ENCODE measurements at places on chromosomes 11 and 22. TPM values are rescaled to one million over a fixed set of nuclear protein-coding genes. Genes with fewer than 3 reads are reported as not detected.

DNA sequence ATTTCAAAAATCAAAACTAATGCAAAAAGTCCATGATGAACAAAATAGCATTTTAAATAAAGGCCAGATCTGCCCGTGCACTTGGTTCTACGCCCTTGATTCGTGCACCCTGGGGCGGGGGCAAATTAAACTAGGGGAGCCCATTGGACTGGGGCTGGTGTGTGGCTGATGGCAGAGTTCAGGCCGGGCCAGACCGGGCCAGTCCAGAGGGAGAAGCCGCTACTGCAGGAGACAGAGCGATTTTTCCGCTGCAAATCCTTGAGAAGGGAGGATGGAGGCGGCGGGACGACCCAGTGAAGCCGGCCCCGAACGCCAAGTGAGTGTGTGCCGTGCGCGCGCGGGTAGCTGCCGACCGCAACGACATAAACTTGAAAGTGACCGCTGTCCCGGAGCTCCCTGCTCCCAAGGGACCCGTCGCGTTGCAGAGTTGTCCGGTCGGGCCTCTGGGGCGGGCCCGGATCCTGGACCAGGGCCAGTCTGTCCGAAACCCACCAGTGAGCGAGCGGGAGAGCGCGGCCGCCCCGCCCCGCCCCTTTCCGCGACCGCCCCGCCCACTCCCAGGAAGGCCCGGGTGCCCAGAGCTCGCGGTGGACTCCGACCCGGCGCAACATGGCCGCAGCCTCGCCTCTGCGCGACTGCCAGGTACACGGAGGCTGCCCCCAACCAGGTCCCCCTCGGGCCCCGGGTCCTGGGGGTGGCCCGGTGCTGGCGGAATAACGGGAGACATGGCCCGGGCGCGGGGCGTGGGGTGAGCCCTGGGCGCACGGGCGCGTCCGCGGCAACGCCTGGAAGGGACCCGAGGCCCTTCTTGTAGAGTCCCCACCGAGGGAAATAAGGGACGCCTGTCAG, at the start of gene TTC38:
TSS of gene TTC38 (plus strand) at position 578 of the 849 bp plus-strand sequence. CDS start at position 610, 32 bp downstream.
- H3K36me3 ChIP-seq, result peaks cover 12% of the 10 kb centered on the region
- DNase-seq, result peak; percentile 96
- peak within 1 kb of the TSS; percentile 97 for H3K27ac ChIP-seq

- no peaks in the 10 kb centered on the region for H3K36me3 ChIP-seq
- H3K4me3 ChIP-seq, result peak overlapping the region; percentile 95
- peaks cover 21% of the 10 kb centered on the region for H3K4me1 ChIP-seq
- no peaks in the 10 kb centered on the region for H3K27me3 ChIP-seq
Measured at GRCh38 chr11:8910649-8911026, 351 bp upstream of the AKIP1 start.

GRCh38 chr22:49979587-49980264, 19.2 kb downstream of the PIM3 start:
- DNase-seq, result no peak
- H3K36me3 ChIP-seq, result no peaks in the 10 kb centered on the region
- H3K4me1 ChIP-seq, result no peaks in the 10 kb centered on the region
- H3K27ac ChIP-seq, result no peak overlapping the region

DNA sequence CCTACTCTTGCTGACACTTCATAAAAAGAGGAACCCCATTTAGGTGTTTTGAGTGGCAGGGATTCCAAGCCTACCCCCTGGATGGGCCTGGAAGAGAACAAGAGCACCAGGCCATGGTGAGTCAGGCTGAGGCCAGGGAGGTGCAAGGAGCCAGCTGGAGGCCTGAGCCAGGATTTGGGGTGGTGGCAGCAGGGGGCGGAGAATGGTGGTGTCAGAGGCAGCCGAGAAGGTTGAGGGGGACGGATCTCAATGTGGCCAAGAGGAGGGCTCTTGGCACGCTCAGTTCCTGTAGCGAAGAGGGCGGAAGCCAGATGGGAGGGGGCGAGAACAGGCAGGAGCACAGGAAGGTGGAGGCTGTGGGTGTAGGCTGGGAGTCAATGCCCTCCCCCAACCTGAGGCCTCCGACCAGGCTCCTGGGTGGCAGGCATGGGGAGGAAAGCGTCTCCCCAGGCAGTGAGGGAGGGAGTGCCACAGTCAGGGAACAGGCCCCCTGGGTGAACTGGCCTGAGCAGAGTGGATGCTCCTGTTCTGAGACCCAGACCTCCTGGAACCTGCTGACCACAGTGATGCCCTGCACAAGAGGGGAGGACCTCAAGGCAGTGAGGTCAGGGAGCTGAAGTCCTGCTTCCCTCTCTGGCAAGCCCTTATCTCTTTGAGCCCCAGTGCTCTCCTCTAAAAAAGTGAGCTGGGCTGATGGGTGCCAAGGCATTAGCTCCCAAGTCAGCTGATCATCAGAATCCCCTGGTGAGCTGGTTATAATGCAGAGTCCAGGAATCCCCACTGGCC, 13.9 kb downstream of the RTN4RL2 start:
- no peak overlapping the region for H3K4me3 ChIP-seq
- DNase-seq, result no peak
- peaks cover 9% of the 10 kb centered on the region for H3K4me1 ChIP-seq
- H3K27ac ChIP-seq, result no peak overlapping the region

GRCh38 chr11:66080055-66080817, 10.2 kb downstream of the PACS1 start:
- no peak overlapping the region for H3K4me3 ChIP-seq
- H3K4me1 ChIP-seq, result no peaks in the 10 kb centered on the region
- peak; percentile 24 for DNase-seq
- no peak overlapping the region for H3K27ac ChIP-seq
- no peaks in the 10 kb centered on the region for H3K36me3 ChIP-seq

DNA sequence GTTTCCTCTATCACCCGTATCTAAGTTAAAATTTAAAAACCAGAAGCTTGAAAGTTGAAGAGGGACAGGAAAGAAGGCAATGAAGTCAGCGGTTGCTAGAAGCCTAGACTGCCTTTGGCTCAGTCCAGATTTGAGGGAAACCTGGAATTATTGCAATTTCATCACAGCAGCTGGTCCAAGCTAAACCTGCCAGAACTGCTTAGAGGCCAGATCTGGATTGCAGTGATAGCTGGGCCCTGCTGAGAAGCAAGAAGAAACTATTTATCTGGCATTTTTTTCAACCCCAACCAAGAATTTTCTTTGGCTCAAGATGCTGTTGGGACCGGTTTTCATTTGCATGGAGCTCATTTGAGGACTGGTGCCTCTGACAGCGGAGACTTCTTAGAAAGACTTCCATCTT, 121.5 kb upstream of the TEAD1 start:
- H3K4me1 ChIP-seq, result peaks cover 5% of the 10 kb centered on the region
- H3K4me3 ChIP-seq, result no peak overlapping the region
- DNase-seq, result no peak
- H3K27ac ChIP-seq, result no peak overlapping the region
- H3K36me3 ChIP-seq, result no peaks in the 10 kb centered on the region

GRCh38 chr11:20541503-20541902, 57.9 kb upstream of the SLC6A5 start:
- no peak overlapping the region for H3K4me3 ChIP-seq
- H3K4me1 ChIP-seq, result no peaks in the 10 kb centered on the region
- H3K27ac ChIP-seq, result no peak overlapping the region
- DNase-seq, result no peak
- H3K36me3 ChIP-seq, result no peaks in the 10 kb centered on the region
- no peaks in the 10 kb centered on the region for H3K27me3 ChIP-seq

Gene ZC3H12C
- 41.1 TPM for total RNA-seq

Gene PRODH
- 9.9 TPM for total RNA-seq

Gene KRTAP5-10
- total RNA-seq, result not detected

Measured in gastrocnemius medialis (tissue), 4 donors.